CD4-positive, alpha-beta T cell treated with Interferon alpha-2 for 1 hour (primary cell): ENCODE measurements at places on chromosomes 6 and 20.

- no peak for DNase-seq
Observed at GRCh38 chr6:118706702-118707101, 55.3 kb upstream of the CEP85L start.

DNA sequence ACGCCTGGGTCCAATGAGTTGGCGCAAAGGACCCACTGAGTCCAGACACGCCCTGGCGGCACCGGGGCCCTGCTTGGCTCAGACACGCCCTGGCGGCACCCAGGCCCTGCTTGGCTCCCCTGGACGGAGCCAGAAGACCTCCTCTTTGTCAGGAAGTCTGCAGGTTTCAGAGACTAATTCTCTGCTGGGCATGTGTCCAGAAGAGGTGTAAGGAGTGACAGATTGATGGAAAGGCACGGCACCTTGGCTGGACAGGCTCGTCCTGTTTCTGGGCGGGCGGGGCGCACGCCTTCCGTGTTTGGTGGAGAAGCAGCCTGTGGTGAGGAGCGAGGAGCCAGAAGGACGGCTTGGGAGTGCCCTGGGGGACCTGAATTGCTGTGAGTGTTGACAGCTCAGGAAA is 23.1 kb upstream of the DACT2 start:
- no peak for DNase-seq

- no peak for DNase-seq
Observed at GRCh38 chr6:157862706-157863105, 39.7 kb downstream of the SNX9 start.

- DNase-seq: no peak
Observed at GRCh38 chr6:65450451-65450850, 256.6 kb downstream of the EYS start.

DNA sequence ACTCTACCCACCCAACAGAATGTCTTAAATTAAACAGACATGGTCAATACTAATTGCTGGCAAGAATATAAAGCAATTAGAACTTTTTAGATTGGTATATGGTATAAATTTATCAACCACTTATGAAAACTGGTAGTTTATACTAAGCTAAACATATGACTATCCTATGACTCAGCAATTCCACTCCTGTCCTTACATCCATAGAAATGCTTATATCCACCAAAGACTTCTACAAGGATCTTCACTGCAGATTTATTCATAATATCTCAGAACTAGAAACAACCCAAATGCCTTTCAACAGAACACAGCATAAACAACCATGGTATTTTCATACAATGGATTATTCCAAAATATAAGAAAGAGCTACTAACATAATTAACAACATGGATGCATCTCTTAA is 4.6 kb downstream of the ZNF184 start:
- DNase-seq: no peak

GRCh38 chr6:111745186-111745585 is 128.1 kb downstream of the FYN start:
- DNase-seq: no peak

GRCh38 chr6:157982563-157983405 is 1.1 kb downstream of the SYNJ2 start:
- peak; percentile 29 for DNase-seq

DNA sequence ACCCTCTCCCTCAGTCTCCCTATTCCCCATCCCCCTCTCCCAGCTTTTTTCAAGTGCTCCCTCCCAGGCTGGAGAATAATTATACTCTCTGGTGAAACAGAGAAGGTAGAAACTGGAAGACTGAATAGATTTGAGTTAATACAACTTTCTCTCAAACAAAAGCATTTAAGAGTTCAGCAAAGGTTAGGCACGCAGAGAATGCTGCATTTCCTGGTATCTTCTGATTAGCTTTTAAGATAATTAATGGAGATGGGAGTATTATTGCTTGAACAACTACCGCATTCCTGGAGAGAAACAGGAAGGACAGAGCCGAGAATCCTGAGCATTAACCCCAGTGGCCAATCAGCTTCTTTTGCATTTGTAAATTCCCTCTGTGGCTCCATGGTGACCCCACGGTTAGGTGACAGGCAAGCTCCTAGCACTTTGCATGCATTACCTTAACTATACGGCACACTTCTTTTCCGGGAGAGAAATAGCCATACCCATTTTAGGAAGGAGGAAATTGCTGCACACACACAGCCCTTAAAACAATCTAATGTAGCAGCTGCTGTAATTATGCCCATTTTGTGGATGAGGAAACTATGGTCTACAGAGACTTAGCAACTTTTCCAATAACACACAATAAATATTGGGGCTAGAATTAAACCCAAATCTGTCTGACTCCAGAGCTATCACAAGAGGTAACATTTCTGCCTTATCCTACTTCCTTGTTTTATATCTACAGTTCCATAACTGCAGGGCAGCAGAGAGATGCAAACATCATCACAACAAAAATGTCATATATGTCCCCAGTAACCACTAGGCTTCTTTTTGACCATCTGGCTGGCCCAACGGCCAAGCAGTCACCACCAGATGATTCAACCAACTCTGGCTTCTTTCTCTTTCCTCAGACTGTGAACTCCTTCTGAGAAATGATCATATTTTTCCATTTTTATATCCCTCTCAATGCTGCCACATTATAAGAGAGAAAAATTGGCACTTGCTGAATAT is 169.9 kb downstream of the CD24 start:
- no peak for DNase-seq

GRCh38 chr6:167647306-167647705 is 179.4 kb upstream of the AFDN start:
- DNase-seq: no peak

- DNase-seq: no peak
Observed at GRCh38 chr6:154650351-154650750, 82.9 kb upstream of the SCAF8 start.

GRCh38 chr20:47606983-47607613 is 105.4 kb downstream of the NCOA3 start:
- DNase-seq: no peak

DNA sequence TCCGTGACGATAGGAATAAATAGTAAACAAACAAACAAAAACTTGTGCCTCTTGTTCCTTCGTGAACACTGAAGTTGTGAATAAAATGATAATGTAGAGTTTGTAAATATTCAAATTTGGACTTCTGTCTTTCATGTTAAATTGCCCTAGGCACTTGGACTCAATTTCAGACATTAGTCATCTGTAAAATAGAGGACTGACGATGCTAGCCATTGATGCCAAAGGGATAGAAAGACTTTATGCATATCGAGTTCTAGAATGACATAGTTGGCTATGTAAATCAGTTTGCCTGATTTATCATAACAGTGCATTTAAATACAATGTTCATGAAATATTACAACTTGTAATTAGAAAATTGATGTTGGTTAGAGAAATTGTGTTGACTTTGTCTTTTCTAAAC is 45.9 kb upstream of the FLRT3 start:
- DNase-seq: no peak

GRCh38 chr6:108966855-108967755 is 118.9 kb downstream of the ARMC2 start:
- peak; percentile 36 for DNase-seq

GRCh38 chr6:36469148-36469661 is 26.4 kb downstream of the KCTD20 start:
- no peak for DNase-seq

- DNase-seq: no peak
Observed at GRCh38 chr6:13613029-13613594, 2.0 kb upstream of the NOL7 start.
